ENCODE measurements at places on chromosomes 1 and 21.

- DNase-seq: no peak
Observed at GRCh38 chr1:77671836-77672235, 10.6 kb downstream of the ZZZ3 start.

GRCh38 chr1:2224170-2224584, 3.9 kb upstream of the SKI start:
- DNase-seq: no peak

DNA sequence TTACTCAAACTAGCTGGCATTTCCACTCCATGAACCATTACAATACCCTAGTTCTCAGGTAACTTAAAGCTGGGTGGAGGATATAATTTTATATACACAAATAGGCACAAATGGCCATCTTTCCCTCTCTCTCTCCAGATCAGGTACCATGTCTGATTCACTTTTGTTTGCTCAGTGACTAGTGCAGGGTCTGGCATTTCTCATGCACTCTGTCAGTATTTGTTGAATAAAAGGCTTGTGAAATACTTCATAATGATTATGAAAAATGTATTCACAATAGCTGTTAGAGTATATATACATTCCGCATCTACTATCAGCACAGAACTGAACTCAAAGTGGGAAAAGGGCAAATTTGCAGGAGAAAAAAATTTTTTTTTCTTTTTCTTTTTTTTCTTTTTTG, 510.2 kb upstream of the USP24 start:
- no peak for DNase-seq

GRCh38 chr1:28803051-28803450, 8.9 kb upstream of the OPRD1 start:
- no peak for DNase-seq

DNA sequence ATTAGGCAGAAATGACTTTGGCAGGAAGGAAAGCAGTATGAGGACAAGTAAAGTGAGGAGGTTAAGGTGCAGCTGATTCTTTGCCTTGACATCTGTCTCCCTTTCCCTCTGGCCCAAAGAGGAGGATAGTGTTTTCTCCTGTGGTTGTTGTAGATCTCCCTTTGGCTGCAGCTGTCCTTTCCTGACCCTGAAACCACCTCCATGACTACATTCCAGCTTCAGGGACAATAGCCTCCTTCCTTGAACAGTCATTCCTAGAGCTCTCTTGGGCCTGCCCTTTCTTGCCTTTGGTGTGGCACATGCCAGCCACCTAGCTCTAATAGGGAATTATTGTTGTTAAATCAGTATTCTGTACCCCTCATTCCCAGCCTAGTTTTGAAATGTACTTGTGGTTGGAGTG, 6.2 kb downstream of the ZMYM1 start:
- no peak for DNase-seq

GRCh38 chr1:31135973-31136600, 70.6 kb upstream of the PUM1 start:
- no peak for DNase-seq

DNA sequence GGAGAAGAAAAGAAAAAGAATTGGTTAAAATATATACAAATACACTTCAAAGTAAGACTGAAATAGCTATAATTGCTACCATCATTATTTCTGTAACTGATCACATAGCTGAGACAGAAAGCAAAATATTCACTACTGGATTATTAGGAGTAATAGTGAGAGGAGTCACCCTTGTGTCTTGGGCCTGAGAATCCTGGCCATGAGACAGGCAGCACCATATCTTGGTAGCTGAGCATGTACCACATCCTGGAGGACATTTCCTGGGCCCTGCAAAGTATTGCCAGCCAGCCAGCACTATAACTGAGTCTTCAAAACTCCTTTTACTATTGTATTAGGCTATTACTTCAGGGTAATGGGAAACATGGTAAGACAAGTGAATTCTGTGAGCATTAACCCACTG, 63.5 kb downstream of the C1orf185 start:
- DNase-seq: no peak

GRCh38 chr1:206142011-206142410, 24.8 kb upstream of the AVPR1B start:
- no peak for DNase-seq

GRCh38 chr1:209627027-209627731, 25.0 kb downstream of the LAMB3 start:
- no peak for DNase-seq

DNA sequence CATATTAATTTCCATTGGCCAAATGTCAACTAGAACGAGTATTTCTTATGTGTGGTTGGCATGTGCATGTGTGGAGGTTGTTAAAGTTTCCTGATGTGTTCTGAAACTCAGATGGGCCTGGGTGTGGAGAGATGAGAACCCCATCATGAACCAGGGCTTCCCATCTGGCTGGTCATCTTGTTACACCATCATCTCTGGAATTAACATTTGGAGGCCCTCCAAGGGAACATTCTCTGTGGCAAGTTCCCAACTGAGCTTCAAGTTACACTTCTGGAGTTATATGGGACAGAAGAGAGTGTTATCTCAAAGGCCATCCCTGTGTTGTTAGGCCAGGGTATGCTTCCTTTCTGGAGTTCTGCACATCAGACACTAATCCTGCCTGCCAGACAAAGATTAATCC, 183.6 kb downstream of the TTLL7 start:
- no peak for DNase-seq

DNA sequence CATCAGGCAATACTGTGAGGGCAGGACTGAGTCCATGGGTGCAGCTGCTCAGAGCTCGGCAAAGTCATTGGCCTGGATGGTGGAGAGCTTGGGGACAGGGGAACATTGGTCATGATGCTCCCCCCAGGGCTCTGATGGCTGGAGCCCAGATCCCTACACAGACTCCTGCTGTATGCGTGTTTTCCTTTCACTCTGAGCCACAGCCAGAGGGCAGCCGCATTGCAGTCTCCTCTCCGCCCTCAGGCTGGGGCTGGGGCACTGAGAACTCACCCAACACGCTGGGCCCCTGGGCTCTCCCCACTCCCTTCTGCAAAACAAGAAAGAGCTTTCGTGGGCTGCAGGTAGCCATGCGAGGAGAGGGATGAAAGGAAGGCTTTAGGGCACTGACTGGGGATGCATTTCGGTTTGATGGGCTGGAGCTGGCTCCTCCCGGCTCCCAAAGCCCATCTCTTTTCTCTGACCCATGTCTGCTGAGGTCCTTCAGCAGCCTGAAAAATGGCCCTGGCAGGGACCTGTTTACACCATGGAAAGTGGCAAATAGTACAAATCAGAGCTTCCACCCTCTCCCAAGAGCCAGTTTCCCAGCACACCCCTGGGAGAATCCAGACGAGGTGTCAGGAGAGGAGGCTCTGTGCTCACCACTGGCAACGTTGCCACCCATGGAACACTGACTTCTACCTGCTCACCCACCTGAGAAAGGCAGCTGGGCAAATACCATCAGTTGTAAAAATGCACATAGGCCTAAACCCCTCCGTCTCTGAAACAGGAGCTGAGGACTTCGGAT, 43.8 kb downstream of the CAPN2 start:
- no peak for DNase-seq

DNA sequence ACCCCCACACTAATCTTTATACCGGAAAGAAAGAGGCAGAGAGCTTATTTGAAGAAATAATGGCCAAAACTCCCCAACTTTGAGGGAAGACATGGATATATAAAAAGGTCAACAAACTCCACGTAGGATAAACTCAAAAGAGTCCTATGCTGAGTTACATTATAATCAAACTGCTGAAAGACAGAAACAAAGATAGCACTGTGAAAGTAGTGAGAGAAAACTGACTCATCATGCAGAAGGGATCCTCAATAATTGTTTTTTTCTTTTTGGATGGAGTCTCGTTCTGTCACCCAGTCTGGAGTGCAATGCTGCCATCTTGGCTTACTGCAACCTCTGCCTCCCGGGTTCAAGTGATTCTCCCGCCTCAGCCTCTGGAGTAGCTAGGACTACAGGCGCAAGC, 48.5 kb upstream of the TTC39A start:
- DNase-seq: no peak

DNA sequence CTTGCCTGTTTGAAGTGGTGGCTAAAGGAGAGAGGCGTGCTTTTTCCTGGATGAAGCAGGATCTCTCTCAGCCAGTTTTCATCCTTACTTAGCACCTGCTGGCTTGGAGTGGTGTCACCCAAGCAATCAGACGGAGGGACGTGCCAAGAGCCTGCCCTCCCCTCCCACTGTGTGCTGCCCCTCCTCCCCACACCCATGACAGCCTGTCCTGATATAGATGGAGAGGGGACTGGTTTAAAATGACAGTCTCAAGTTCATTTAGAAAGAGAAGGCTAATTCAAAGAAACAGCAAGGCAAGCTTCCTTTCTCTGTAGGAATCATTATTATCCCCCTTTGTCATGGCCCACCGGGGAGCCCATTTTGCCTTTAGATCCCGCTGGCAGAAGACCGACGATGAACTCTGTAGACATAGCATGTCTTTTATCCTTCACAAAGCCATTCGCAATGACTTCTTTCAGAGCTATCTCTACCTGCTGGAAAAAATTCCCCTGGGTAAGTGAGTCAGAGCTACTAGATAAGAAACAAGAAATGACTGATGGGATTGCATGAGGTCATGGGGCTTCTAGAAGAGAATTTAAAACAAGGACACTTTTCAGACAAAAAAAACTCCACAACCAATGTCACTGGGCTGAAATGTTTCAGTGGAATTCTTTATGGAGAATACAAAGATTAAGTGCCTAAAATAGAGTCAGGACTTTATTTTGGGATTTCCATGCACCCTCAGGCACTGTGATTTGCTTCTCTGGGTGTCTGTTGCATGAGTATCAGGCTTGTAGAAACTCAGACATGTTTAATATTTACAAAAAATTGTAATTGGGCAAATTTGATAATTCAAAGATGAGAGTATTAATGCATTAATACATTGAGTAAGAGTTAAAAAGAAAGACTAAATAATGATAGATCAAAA, at the start of gene NTMT2:
TSS of gene NTMT2 (plus strand) at position 190 of the 907 bp plus-strand sequence. CDS start at position 339, 149 bp downstream.
- no peak for DNase-seq

DNA sequence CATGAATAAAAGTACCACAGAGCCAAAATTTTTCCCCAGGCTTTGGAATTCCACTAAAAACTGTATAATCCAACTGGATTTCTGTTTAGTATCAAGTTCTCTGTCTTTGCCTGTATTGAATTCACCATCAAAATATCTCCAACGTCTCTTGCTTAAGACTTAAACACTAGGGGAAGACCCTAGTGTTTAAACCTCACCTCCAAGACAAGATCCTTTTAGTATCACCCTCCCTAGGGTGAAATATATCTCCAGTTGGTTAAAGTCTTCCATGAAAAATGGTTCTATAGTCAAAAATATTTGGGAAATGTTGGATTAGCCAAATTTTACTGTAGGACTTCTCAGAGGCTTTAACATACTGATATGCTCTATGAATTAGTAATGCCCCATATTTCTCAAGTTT, 8.1 kb upstream of the XCL1 start:
- DNase-seq: no peak

DNA sequence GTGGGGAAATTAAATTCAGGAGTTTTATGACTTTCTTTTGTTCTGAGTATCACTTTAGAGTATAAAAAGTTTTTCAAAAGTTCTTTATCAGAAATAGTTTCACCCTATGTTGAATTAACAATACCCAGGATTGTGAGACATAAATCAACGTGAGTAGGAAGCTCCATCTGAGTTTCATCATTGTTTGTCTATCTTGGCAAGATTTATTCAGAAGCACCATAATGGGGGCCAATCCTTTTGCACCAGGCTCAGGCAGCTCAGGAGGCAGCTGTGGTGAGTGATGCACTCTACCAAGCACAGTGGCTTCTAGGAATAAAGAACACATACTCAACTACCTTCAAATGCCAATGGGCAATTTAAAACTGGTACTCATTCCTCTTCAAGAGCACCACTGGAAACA, 12.0 kb downstream of the CREG1 start:
- DNase-seq: no peak

Measured in stimulated activated CD8-positive, alpha-beta memory T cell treated with anti-CD3 and anti-CD28 coated beads, Interleukin-7, amount 100 ng/mL, for 1 hour (primary cell).